ENCODE measurements at places on chromosomes 11 and 22.
A peak's percentile ranks its signal among the peaks of the same experiment; 100 is the strongest.

DNA sequence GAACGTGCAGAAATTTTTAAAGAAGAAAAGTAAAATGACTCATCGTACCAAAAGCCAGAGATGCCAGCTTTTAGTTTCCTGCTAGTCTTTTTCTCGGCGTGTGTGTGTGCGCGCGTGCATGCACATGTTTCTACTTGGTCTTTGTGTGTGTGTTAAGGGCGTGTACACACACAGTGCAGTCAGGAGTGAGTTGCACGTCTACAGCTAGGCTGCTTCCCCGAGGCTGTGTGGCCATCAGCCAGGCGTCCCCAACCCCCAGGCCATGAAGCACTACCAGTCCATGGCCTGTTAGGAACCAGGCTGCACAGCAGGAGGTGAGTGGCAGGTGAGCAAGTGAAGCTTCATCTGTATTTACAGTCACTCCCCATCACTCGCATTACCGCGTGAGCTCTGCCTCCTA, 36.4 kb downstream of the KCNQ1 start:
- DNase-seq, result peak; percentile 33

- DNase-seq, result no peak
Measured at GRCh38 chr11:43784301-43784700, 96.3 kb upstream of the ALKBH3 start.

GRCh38 chr22:37206118-37206840, 6.0 kb downstream of the SSTR3 start:
- no peak for DNase-seq

- DNase-seq, result no peak
Measured at GRCh38 chr22:46551321-46551720, 13.9 kb upstream of the CELSR1 start.
